ENCODE measurements at places on chromosomes 4 and X.
A peak's percentile ranks its signal among the peaks of the same experiment; 100 is the strongest.

DNA sequence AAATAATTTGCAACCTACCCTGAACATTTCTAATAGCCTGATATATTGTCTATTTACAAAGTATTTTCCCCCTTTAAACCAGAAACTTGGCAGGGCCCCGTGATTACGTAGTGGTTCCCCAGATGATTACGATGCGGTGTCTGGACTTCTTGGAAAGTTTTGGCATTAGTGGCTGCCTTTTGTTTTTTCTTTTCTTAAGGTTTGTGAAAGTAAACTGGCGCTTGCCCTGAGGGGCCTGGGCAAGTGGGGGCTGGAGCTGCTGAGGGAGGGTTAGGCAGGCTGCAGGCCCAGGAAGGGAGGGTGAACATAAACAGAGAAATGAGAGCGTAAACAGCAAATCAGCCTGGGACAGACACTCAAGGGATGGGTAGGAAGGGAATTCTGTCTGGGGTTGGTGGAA is 123.6 kb upstream of the MSX1 start:
- no peak for DNase-seq

GRCh38 chr4:172125443-172125842 is 312.2 kb downstream of the GALNTL6 start:
- no peak for DNase-seq

GRCh38 chrX:50161127-50161526 is 39.7 kb downstream of the AKAP4 start:
- no peak for DNase-seq

DNA sequence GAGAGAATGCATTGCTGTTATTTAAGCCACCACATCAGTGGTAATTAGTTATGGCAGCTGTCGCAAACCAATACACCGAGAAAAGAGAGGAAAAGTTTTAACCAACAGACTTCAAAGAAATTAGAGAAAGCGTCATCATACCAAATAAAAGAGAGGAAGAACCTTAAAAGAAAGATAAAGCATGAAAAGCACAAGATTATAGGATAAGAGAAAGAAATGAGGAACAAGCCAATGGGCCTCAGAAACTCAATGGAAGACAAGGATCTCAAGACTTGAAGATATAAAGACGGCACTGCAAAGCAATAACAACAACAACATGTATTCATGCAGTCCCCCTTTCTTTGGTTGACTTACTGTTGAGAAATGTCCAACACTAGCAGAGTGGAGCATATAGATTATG is 22.8 kb upstream of the ASMTL start:
- DNase-seq: no peak

DNA sequence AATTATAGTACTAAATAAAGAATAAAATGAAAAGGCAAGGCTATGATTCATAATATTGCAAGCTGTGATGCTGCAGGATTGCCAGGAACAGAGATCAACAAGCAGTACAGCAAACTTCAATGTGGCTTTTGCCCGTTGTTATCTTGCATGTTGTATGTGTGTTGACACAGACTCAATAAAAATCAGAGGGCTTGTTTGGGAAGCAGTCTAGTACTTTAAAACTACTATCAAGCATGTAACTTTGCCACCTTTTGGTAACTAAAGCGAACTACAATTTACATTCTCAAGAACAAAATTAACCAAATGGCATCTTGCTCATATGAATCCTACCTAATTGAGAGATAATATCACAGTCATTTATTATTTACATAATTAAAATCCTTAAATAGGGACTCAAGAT is 79.8 kb upstream of the GPM6A start:
- DNase-seq: peak; percentile 31

GRCh38 chr4:144754562-144755410 is 108.8 kb downstream of the HHIP start:
- DNase-seq: peak; percentile 31

DNA sequence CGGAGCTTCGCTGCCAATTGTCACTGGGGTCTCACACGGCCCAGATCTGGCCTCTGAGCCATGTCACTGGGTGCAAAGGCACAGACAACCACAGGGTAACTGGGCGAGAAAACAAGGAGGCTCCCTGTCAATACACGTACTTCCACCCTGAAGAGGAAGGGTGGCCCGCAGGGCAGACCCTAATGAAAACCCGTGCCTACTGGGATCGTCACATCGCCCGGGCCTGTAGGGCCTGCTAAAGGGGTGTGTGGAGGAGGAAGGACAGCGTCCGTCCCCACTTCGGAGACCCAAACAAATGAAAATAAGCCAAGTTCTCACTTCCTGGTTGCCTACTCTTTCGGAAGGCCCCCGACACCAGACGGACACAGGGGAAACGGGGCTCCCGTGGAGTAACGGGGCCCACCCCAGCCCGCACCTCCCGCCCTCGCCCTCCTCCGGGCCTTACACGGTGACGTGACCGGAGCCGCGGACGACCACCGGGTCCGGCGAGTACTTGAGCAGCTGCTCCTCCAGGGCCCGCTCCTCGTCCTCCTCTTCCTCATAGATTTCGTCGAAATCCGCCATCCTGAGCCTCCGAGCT is 578 bp downstream of the CHIC2 start:
- DNase-seq: peak; percentile 39

DNA sequence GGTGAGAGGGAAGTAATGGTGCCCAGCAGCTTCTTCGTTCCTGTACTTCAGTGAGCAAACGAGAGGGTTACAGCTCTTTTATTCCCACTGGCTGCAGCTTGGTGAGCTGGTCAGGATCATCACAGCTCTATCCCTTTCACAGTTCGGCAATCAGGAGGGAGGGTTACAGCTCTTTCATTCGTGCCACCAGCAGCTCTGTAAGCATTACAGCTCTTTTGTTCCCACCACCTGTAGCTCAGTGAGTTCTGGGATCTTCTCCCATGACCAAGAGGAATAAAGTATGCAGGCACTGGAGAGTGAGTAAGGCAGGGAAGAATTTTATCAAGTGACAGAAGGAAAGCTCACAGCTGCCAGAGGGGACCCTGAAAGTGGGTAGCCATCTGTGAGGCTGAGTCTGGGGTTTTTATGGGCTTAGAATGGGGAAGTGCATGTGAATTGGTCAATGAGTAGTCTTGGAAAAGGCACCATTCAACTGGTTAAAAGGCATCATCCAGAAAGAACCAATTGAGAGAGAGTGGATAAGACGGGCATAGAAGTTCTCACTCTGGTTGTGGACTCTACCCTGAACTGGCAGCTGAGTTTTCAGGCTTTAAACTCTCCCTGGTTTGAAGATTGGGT is 123.7 kb downstream of the COX18 start:
- peak; percentile 64 for DNase-seq

GRCh38 chrX:18616688-18617406 is 55.1 kb downstream of the RS1 start:
- no peak for DNase-seq

- no peak for DNase-seq
Measured at GRCh38 chr4:160353548-160353947, 1250.7 kb downstream of the RAPGEF2 start.

- peak; percentile 87 for DNase-seq
Measured at GRCh38 chr4:7719354-7720174, 220.1 kb downstream of the AFAP1 start.

DNA sequence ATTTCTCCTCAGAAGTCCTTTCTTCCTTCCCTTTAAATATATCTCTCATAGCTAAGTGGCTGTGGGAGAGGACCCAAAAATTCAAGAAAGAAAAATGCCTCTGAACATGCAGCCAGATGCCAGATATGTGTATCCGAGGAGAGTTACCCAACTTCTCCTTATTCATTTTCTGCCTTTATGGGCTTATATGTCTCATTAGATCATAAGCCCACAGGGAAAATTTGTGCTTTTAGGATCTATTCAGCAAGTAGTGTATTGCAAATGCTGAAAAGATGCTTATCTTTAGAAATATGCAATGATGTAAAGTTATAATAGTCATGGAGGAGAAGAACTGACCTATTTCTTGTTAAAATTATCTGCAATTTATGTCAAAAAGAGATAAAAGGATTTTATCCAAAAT is 371.8 kb upstream of the NOCT start:
- DNase-seq: no peak

DNA sequence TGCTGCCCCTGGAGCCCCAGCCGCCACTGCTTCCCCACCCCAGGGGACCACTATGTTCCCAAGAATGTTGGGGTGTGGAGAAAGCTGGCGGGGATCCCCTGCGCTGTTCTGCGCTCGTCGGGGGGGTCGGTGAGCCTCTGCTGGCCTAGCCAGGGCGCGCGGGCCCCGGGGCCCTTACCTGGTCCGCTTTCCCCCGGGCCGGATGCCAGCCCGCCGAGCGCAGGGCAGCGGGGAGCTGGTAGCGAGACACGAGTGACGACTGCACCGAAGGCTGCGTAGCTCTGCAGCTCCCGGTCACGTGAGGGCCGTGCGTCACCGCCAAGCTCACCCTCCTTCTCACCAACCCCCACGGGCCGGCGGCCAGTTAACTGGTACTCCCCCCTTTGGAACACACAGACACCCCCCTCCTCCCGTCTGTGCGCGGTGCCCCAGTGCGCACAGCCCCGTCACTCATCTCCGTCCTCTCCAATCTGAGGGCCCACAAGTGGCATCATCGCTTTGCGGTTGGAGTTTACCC is at the start of gene BEX1:
BEX1 (minus strand) TSS at position 254 of the 517 bp plus-strand sequence. CDS start 897 bp downstream, outside the sequence.
- DNase-seq: peak; percentile 73

GRCh38 chr4:96593422-96593821 is 753.5 kb downstream of the PDHA2 start:
- DNase-seq: no peak

DNA sequence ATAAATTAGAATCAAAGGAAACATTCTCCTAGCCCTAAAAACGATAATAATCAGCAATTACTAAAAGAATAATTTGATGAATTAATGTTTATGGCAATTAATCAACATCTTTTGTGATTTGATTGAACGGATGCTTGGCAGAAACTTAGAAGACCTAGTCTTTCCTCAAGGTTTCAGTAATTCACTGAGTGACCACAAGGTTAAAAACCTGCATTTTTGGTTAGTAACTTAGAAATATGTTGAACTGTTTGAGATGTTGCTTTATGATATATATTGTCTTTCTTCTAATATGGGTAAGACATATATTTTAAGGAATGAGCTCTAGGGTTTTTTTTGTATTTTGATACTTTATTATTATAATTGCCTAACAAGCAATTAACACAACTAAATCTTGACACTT is 793.0 kb upstream of the NDST4 start:
- DNase-seq: no peak

DNA sequence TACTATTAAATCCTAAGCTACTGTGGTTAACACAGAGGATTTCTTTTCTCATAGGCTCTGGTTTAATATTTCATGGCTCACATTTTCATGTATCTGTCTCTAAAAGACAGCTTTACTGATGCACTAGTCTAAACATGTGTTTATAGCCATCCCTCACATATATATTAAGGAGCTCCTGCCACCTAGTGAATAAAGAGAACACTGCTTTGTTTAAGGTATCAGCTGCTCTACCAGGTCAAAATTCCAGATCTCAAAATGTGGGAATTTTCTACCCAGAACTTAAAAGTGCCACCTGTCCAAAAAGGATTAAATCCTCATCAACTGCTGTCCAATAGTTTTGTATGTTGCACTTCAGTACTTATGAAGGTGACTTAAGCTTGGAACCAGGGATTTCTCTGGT is 188.5 kb upstream of the TEX13C start:
- DNase-seq: peak; percentile 12

DNA sequence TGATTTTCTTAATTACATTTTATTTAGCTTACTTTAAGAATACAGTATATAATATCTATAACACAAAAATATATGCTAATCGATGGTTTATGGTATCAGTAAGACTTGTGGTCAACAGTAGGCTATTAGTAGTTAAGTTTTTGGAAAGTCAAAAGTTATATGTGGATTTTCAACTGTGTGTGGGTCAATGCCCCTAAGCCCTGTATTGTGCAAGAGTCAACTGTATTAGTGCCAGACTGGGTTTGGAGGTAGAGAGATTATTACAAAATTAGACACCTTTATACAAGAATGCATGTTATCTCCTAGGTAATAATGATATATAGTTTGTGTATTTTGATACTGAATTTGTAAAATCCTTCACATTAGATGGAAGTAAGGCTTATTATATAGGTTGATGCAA is 100.3 kb upstream of the PRR32 start:
- DNase-seq: no peak

DNA sequence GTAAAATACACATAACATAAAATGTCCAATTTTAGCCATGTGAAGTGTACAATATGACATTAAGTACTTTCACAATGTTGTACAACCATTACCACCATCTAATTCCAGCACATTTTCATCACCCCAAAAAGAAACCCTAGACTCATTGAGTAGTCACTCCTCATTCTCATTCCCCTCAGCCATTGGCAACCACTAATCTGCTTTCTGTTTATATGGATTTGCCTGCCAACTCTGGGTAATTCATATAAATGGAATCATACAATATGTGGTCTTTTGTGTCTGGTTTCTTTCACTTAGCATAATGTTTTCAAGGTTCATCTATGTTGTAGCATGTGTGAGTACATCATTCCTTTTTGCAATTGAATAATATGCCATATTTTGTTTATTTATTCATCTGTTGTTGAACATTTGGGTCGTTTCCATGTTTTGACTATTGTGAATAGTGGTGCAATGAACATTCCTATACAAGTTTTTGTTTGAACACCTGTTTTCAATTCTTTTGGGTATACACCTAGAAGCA is 43.0 kb downstream of the EIF2S3 start:
- no peak for DNase-seq

DNA sequence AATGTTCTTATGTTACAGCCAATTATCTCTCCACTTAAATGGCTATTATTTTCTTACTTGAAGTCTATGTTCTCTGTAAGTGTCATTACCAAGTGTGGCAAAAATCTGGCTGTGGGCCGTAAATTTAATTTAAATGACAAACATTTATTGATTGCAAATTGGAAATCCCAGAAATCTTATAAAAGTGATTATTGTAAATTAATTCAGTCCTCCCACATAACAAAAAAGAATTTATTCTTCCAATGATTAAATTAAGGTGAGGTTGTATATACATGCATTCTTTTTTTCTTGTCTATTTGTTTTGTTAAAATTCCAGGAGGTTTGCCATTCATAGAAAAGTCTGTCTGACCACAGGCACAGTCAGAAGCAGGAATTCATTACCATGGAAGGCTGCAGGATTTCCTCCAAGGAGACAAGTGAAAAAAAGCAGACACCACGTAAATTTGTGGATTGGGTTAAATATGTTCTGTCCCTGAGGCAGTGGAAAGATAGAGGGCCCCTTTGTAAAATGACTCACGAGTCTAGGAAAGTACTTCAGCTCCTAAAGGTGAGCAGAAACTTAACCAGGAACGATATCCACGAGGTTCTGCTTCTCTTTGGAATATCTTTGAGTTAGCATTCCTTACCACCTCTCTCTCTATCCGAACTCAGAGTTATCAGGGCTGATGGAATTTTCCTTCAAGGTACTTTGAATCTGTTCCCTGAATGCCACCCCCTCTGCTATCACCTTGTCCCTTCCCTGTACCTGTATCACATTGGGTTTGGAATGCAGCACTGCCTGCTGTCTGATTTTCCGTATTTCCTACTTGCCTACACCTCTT is 10.7 kb downstream of the PPARGC1A start:
- DNase-seq: no peak
